NCI-H1694 treated with DMSO at 0.1 percent for 48 hours (cell line): ENCODE measurements at places on chromosomes 7 and 10.

GRCh38 chr7:33109005-33109757, at the start of gene RP9:
TSS of gene RP9 (minus strand) at chr7:33109404. CDS start at chr7:33109372, 32 bp downstream.
- peak; percentile 69 for DNase-seq

DNA sequence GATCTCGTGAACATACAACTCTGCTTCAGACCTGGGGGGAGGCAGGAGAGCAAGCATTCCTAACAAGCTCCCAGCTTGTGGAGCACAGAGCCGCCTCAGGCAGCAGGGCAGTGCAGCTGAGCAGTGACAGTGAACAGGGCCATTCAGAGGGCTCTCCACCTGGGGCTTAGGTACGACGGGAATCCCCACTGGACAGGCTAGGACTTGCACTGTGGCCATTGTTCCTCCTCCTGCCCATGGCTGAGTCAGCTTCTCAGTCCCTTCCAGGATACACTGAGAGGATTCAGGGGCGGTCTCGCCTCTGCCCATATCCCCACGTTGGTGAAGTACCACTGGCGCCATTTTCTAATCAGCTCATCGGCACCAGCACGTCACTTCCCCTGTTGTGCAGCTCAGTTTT, 71.1 kb downstream of the FIGNL1 start:
- no peak for DNase-seq

DNA sequence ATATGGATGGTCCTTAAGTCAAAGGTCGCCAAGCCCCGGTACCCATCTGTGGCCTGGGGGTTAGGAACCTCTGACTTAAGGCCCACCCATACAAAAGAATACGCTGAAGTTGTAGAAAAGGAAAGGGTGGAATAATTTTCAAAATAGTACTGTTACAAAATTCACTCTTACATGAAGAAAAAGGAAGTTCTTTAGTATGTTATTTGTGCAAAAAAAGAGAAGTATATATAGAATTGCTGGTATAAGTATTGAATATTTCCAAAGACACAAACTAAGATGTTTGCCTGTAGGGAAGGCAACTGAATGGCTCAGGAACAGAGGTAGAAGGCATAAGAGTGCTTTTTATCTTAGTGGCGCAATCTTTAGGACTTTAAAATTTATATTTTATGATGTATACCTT, 78.7 kb downstream of the PRLHR start:
- no peak for DNase-seq

- DNase-seq, result peak; percentile 91
Measured at GRCh38 chr10:62083412-62084267, 182.1 kb downstream of the ARID5B start.

DNA sequence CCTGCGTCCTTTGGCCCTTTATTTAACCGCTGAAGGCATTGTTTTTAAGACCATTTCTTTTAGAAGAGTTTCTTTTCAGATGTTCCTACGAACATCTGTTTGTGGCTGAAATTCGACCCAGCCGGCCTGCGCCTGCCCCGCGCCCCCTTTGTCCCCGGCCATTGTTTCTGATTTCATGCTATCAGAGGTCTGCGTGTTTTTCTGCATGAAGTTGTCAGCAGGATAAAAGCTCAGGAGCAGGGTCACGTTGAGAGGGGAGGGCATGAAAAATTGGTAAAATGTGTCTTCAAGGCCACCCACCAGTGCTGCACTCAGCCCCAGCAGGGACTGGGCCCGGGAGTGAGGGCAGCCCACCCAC, 43.1 kb downstream of the NKX6-2 start:
- no peak for DNase-seq

- no peak for DNase-seq
Measured at GRCh38 chr7:101564778-101565211, 64.3 kb downstream of the MYL10 start.

DNA sequence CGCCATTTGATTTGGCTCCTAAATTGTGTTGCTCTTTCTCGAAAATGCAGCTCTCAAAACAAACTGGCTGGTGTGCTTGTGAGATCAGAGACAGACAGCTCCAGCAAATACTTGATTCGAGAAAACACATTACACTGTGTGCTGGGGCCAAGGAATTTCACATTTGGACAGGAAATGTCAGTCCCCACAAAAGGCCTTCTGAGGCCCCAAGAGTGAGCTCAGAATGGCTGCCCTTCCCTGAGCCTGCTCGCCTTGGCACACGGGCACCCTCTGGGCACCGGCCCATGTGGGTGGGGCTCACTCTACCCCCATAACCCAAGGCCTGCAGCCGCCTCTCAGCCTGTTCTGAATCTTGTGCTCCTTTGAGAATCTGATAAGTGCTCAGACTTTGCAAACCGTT, 13.9 kb upstream of the HSPA12A start:
- no peak for DNase-seq

DNA sequence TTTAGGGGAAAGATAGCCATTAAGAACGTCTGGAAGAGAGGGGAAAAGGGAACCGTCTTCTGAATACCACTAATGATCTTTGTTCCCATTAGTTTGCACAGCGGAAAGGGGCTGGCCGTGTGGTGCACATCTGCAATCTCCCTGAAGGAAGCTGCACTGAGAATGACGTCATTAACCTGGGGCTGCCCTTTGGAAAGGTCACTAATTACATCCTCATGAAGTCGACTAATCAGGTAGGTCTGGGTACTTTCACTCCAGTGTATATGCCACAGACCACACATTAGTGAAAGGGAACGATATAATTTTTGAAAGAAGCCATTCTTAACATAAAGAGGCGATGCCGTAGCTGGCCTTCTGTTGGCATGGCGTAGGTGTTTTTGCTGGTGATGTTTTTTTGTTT, 74.3 kb upstream of the PDCD4 start:
- DNase-seq, result no peak

DNA sequence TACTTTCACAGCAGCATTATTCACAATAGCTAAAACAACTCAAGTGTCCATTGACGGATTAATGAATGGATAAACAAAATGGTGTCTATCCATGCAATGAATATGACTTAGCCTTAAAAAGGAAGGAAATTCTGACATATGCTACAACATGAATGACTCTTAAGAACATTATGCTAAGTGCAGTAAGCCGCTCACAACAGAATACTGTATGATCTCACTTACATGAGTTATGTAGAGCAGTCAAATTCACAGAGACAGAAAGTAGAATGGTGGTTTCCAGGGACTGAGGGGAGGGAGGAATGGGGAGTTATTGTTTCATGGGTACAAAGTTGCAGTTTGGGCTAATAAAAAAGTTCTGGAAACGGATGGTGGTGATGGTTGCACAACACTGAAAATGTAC, 282.0 kb downstream of the GRID1 start:
- DNase-seq, result no peak

- no peak for DNase-seq
Measured at GRCh38 chr7:124072603-124073309, 39.9 kb upstream of the TMEM229A start.

DNA sequence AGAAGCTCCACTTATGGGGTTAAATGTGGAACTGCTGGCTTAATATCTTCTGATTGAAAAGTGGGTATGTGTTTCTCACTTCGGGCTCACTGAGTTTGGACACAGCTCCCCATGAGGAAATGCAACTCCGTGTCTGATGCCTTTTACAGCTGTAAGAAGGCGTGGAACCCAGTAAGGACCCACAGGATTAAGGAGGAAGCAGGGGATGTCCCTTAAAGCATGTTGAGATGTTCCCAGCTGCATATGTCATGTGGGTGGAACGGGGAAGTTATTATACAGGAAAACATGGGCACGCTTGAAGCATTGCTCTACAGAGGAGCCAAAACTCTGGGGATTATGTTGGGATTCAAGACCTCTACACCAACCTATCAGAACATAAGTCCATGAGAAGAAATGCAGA, 224.4 kb downstream of the NEBL start:
- no peak for DNase-seq

DNA sequence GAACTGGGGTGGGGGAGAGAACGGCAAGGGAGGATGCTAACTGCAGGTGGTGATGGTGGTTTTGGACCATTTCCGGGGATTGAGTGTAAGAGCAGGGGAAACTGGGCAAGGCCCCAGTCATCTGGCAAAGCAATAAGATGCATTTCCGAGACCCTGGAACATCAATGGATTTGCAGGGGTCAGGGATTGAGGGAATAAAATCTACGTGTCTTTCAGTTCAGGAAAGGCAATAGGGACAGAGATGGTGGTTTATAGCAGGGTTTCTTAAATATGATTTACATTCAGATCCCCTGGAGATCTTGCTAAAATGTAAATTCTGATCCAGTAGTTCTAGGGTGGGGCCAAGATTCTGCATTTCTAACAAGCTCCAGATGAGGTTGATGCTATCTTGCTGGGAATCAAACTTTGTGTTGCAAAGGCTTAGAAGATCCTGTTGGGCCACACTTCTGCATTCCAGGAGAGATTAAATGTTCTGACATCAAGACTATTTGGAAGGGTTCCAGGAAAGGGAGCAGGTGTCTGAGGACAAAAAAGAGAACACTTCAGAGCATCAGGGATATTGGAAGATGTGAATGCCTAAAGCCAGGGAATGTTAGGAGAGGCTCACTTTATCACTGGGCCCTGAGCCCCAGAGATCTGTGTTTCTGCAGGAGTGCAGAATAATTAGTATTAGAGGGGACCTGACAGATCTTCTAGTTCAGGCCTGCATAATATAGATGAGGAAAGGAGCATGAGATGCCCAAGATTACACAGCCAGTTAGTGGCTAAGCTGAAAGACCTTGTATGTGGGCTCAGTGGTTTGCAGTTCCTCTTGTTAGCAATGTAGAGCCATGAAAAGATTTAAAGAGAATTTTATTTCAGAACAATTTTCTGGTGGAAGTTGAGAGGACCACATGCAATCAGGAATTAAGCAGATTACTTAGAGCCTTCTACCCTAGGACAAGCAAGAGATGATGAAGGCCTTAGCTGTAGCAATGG, 32.4 kb downstream of the BLNK start:
- no peak for DNase-seq

DNA sequence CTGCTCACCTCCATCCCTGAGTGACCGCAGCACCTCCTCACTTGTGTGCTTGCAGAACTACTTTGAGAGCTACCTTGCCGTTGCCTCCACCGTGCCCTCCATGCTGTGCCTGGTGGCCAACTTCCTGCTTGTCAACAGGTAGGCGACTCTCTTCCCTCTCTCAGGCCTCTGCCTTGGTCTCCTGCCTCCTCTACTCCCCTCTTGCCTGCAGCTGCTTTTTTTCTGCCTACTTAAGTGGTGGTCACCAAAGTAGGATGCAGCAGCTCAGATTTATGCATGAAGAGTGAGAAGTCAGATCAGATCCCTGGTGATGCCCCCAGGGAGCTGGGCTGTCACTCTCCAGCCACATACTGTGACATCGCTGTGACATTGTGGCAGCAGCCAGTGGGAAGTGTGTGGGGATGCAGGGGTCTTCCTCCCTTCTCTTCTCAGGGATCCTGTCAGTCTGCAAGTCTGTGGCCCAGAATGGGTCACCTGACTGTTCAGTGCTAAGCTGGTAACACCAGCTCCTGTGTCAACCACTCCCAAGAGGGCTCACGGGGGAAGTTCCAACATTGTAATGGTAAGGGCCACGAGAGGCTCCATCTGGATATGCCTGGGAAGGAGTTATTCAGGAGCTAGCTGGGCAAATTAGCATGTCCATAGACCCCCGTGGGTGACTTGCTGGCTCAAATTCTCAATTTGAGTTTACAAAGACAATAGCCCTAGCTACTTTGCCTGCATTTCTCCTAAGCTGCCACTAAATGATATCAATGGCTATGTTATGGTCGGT, 25.3 kb downstream of the SLC29A3 start:
- no peak for DNase-seq

DNA sequence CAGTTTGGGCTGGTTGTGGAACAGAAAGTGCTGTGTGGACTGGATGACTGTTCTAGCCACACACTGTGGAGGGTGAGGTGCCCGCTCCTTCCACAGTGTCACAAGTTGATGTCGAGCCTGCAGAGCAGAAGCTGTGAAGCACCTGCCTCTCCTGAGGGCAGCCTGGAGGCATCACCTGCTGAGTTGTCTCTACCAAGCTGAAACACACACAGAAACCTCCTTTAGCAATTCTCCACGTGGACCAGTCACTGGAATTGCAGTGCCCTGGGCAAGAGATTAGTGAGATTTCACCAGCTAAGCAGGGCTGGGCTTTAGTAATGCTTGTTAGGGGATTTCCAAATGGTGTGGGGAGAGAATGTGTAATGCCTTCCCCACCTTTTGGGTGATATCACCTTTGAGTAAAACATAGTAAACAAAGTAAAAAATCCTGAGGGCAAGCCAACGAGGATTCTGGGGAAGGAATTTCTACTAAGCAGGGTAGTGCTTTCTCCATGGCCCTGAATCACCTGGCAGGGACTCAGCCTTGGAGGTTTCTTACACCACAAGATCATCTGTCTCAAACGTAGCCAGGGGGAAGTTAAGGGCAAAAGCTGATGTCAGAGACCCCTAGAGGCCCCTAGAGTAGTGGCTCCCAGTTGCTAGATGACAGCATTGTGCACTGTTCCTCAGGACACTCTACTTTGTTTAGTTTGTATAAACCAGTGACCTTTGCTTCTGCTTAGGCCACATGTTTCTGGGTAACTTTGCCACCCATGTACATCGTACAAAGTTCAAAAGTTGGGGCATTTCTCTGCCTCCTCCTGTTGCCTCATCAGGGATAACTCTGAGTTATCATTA, 233.1 kb upstream of the IGFBP3 start:
- no peak for DNase-seq

- DNase-seq, result no peak
Measured at GRCh38 chr10:3467052-3467951, 294.7 kb upstream of the PITRM1 start.
